Activated B cell treated with CpG ODN at 0.5 μM for 24 hours (primary cell): ENCODE measurements at places on chromosomes 6 and 20. TPM values are rescaled to one million over a fixed set of nuclear protein-coding genes. Genes with fewer than 3 reads are reported as not detected.

Gene SPATS1
- not detected in 2 replicates for total RNA-seq

Gene SMIM26
- total RNA-seq: 48.9 and 51.7 TPM in 2 replicates

DNA sequence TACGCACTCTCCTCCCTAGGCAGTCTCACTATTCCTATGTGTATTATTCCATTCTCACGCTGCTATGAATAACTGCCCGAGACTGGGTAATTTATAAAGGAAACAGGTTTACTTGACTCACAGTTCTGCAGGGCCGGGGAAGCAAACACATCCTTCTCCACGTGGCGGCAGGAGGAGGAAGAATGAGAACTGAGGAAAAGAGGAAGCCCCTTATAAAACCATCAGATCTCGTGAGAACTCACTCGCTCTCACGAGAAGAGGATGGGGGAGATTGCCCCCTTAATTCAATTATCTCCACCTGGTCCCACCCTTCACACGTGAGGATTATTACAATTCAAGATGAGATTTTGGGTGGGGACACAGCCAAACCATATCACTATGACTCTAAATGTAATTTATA is 61.9 kb downstream of the ECT2L start:
- H3K4me1 ChIP-seq: no peaks in the 10 kb centered on the region
- H3K27me3 ChIP-seq: peaks cover 5% of the 10 kb centered on the region
- H3K27ac ChIP-seq: no peak overlapping the region
- H3K4me3 ChIP-seq: no peak overlapping the region
- no peaks in the 10 kb centered on the region for H3K36me3 ChIP-seq
- no peak for DNase-seq

GRCh38 chr20:4853757-4854560 is 132.2 kb downstream of the PRND start:
- DNase-seq: no peak
- no peaks in the 10 kb centered on the region for H3K4me1 ChIP-seq
- H3K27me3 ChIP-seq: no peaks in the 10 kb centered on the region
- H3K36me3 ChIP-seq: peaks cover 73% of the 10 kb centered on the region

DNA sequence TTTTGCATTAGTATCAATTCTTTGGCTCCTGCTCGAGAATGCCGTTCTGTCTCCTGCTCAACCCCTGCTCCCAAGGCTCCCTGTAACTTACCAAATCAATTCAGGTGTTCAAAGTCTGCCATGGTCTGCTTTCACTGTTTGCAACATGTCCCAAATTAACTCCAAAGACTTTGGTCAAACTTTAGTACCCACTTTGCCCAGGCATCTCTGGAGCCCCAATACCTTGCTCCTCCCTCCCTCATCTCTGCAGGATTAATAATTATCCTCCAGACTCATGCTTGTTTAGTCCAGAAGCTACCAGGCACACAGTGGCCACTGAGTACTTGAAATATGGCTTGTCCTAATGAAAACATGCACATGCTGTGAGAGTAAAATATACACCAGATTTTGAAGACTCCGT is 30.2 kb downstream of the GCLC start:
- no peak for DNase-seq
- no peaks in the 10 kb centered on the region for H3K27me3 ChIP-seq
- no peak overlapping the region for H3K4me3 ChIP-seq

DNA sequence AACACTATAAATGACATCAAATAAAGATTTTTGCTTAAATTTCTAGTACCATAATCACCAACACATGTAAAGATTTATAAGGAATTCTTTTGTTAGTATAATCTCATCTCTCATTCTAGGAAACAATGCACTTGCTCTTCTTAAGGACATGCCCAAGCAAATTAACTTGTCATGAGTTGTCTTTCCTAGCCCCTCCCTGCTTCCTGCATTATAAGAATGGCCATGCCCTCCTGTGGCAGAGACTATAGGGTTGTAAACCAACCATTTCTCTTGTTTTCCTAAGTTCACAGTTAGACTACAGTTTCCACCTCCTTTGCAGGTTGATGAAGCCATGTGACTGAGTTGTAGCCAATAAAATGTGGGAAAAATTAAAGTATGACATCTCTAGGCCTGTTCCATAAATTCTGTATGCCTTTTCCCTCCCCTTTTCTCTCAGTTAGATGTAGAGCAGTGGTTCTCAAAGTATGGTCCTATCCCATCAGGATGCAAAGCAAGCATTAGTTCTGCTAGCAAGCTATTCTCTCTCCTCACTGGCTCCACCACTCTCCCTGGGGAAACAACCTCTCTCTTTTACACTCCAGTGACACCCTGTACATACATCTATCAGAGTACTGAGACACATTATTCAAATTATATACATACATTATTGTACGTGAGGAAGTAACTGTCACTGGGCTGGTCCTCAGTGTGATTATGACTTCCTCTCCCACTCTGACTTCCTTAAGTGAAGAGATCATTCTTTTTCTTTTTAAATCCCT is 295.0 kb downstream of the PKHD1 start:
- H3K27me3 ChIP-seq: no peaks in the 10 kb centered on the region
- no peak overlapping the region for H3K27ac ChIP-seq
- no peak overlapping the region for H3K4me3 ChIP-seq
- no peaks in the 10 kb centered on the region for H3K36me3 ChIP-seq
- DNase-seq: no peak
- H3K4me1 ChIP-seq: no peaks in the 10 kb centered on the region

DNA sequence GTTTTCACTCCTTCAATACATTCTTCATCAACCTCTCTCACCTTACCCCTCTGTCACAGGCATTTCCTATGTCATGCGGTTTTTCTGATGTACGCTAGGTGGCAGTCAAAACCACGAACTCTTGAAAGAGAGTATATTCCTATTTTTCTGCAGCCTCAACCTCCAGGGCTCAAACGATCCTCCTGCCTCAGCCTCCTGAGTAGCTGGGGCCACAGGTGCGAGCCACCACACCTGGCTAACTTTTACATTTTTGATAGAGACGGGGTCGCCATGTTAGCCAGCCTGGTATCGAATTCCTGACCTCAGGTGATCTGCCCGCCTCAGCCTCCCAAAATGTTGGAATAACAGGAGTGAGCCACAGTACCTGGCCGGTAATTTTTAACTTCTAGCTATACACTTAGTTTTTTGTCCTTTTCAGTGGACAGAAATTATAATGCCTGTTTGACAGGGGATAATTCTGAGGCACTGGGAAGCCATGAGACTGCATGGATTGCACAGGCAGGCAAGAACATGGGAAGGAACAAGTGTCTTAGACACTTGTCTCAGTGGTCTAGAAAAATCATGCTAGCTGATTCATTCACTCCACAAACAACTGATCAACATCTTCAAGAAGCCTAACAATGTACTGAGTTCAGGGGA is 22.5 kb upstream of the HFE start:
- no peak for DNase-seq

- H3K4me1 ChIP-seq: peaks cover 4% of the 10 kb centered on the region
- peaks cover 10% of the 10 kb centered on the region for H3K27me3 ChIP-seq
- H3K36me3 ChIP-seq: no peaks in the 10 kb centered on the region
- H3K4me3 ChIP-seq: no peak overlapping the region
These were observed 79.1 kb downstream of the TMEM242 start for GRCh38 chr6:157244175-157244574.

GRCh38 chr20:9981829-9982228 is 53.0 kb upstream of the ANKEF1 start:
- no peak for DNase-seq
- no peaks in the 10 kb centered on the region for H3K27me3 ChIP-seq

GRCh38 chr6:53985366-53985765 is 125.9 kb upstream of the MLIP start:
- no peaks in the 10 kb centered on the region for H3K36me3 ChIP-seq
- H3K4me1 ChIP-seq: no peaks in the 10 kb centered on the region
- no peaks in the 10 kb centered on the region for H3K27me3 ChIP-seq

DNA sequence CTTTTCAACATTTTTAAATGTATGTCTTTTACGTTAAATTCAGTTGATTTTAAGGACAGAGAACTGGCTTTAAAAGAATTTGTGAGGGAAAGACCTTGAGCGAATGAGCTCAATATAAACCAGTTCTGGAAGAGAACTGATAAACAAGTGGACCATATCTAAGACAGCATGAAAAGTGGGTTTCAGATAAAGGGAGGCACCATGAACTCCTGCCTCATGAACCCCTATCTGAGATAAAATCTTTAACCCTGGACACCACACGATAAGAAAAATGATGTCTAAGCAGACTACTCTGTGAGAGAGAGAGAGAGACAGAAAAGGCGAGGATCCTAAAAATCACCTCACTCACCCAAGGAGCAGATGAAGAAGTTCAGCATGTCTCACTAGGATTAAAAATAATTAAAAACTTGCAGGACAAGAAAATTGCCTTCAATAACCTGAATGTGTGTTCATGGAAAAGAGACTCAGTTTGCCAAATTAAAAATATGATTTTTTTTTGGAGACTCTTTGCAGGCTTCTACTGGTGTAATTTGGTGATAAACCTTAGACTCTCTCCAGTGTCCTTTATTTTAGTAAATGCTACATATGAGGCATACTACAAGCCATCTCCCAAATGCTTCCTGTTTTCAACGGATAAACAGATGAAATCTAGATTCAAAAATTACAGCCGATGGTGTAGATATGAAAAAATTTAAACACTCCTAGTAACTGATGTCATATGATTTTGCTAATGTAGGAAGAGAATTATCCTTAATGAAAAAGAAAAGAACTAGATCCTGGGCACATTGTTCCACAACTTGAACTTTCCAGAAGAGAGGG is 299.5 kb downstream of the ADGB start:
- no peak for DNase-seq
- no peaks in the 10 kb centered on the region for H3K4me1 ChIP-seq
- H3K36me3 ChIP-seq: no peaks in the 10 kb centered on the region
- H3K27ac ChIP-seq: no peak overlapping the region
- H3K27me3 ChIP-seq: peaks cover 9% of the 10 kb centered on the region
- no peak overlapping the region for H3K4me3 ChIP-seq

DNA sequence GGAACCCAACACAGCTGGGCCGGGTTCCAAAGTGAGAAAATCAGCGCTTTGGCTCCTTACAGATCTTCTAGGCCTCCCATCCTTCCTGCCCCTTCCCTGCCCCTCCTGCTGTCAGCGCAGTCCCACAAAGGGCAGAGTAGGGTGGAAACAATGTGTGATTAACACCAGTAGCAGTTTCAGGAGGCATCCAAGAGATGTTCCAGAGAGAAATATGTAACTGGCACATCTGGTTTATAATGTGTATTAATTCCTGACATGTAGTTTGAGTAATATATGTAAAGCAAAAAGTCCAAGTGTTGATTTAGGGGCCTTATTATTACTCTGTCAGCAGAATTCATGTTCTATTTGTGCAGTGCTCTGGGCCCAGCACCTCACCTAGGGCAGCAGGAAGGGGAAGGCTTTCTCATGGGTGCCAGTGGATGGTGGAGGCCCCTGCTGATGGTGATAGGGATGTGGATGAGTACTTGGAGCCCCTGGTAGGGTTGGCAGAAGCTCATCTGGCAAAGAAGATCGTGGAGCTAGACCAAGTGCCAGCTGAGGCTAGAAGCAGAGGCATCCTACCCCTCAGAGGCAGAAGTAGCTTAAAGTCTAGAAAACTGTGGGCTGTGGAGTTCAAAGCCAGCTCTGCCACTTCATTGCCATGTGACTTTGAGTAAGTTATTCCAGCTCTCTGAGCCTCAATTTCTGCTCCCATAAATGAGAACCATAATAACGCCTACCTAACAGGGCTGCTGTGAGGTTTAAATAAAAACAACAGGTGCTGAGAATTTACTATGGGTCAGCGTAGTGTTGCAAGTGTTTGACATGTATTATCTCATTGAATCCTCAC is 22.4 kb upstream of the RALY start:
- no peak overlapping the region for H3K4me3 ChIP-seq
- H3K27me3 ChIP-seq: no peaks in the 10 kb centered on the region
- no peaks in the 10 kb centered on the region for H3K4me1 ChIP-seq
- DNase-seq: no peak
- H3K36me3 ChIP-seq: no peaks in the 10 kb centered on the region

GRCh38 chr20:50654904-50655303 is 36.4 kb downstream of the RIPOR3 start:
- H3K4me3 ChIP-seq: no peak overlapping the region
- no peak for DNase-seq
- H3K4me1 ChIP-seq: no peaks in the 10 kb centered on the region
- no peak overlapping the region for H3K27ac ChIP-seq

DNA sequence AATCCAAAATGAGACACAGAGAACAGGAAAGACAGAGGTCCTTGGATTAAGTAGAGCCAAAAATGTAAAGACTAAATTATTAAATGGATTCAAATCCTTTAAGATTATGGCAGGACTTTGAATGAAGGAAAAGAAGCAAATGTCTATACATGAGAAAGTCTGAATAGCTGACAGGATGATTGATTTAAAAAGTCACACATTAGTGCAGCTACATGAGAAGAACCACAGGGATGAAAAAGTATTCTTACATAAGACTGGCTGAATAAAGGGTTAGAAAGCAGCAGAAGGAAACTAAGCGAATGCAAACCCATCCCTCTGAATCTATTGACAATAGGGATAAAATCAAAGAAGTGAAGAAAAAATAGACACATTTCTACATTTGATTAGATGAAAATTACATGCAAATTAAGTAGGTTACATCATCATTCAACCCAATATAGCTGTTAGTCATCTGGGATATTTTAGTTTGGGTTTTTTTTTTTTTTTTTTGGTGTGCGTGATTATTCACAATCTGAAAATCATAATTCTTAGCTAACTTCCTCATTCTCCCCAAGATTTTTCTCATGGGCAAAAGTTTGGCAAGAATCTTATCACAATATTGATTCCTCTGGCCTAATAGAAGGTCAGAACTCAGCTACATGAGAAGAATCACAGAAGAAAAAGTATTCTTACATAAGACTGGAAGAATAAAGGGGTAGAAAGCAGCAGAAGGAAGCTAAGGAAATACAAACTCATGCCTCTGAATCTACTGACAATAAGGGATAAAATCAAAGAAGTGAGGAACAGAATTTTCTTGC is 845.4 kb downstream of the HACE1 start:
- H3K36me3 ChIP-seq: no peaks in the 10 kb centered on the region
